Endothelial cell (in vitro differentiated cells): ENCODE measurements at places on chromosomes 5 and 9.

DNA sequence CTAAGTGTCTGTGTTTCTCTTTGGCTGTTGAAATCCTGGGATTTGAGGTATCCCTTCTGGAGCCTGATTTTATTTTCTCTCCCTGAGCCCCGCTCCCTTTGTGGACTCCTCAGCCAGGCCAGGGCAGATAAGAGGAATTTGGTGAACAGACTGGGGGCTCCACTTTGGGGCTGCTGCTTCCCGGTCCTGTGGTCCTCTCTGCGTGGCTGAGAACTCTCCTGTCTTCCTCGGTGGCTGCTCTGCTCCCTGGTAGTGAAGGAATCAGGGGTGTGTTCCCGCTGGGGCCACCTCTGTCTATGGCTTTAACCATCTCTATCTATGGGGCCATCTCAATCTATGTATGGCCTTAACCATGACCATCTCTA, 71.7 kb upstream of the SH3PXD2B start:
- peaks cover 8% of the 10 kb centered on the region for H3K4me1 ChIP-seq
- H3K27ac ChIP-seq = no peak overlapping the region
- H3K27me3 ChIP-seq = peaks cover 4% of the 10 kb centered on the region

DNA sequence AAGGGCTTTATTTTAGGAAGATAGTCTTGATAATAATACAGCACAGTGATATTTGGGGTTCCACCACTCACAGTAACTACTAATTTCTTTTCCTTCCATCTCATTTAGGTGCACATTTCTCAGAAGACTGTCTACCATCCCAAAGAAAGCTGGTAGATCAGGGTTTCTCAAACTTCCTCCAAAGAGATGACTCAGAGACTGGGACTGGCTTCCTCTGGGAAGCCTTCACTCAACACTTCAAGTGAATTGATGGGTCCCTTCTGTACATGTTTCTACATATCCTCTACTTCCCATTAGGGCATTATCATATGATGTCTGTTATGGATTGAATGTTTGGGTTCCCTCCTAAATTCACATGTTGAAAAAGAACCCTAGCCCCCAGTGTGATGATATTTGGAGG, 138.5 kb downstream of the SPOCK1 start:
- DNase-seq = no peak
- H3K27ac ChIP-seq = no peak overlapping the region
- no peaks in the 10 kb centered on the region for H3K36me3 ChIP-seq
- no peak overlapping the region for H3K4me3 ChIP-seq

GRCh38 chr5:180647941-180648500, 1.4 kb downstream of the FLT4 start:
- H3K36me3 ChIP-seq = peaks cover 30% of the 10 kb centered on the region
- peaks cover 58% of the 10 kb centered on the region for H3K4me1 ChIP-seq
- H3K27ac ChIP-seq = peak overlapping the region; percentile 86
- peaks cover 22% of the 10 kb centered on the region for H3K27me3 ChIP-seq
- peak overlapping the region; percentile 99 for H3K4me3 ChIP-seq
- DNase-seq = no peak

GRCh38 chr9:23596913-23597634, 229.0 kb downstream of the ELAVL2 start:
- no peak overlapping the region for H3K27ac ChIP-seq
- no peaks in the 10 kb centered on the region for H3K36me3 ChIP-seq
- H3K27me3 ChIP-seq = no peaks in the 10 kb centered on the region
- H3K4me3 ChIP-seq = no peak overlapping the region
- DNase-seq = no peak

- no peak overlapping the region for H3K4me3 ChIP-seq
- H3K27me3 ChIP-seq = no peaks in the 10 kb centered on the region
- no peaks in the 10 kb centered on the region for H3K36me3 ChIP-seq
- no peak for DNase-seq
- H3K4me1 ChIP-seq = peaks cover 2% of the 10 kb centered on the region
- no peak overlapping the region for H3K27ac ChIP-seq
Observed at GRCh38 chr5:17425385-17426070, 72.5 kb upstream of the TAF11L2 start.

GRCh38 chr5:110224050-110224449, 502.4 kb downstream of the TMEM232 start:
- no peak overlapping the region for H3K27ac ChIP-seq
- no peaks in the 10 kb centered on the region for H3K36me3 ChIP-seq
- H3K4me1 ChIP-seq = no peaks in the 10 kb centered on the region
- H3K27me3 ChIP-seq = peaks cover 2% of the 10 kb centered on the region
- DNase-seq = no peak
- no peak overlapping the region for H3K4me3 ChIP-seq

GRCh38 chr5:43993634-43994351, 390.8 kb downstream of the NNT start:
- no peak overlapping the region for H3K4me3 ChIP-seq
- no peak overlapping the region for H3K27ac ChIP-seq
- no peaks in the 10 kb centered on the region for H3K27me3 ChIP-seq
- no peaks in the 10 kb centered on the region for H3K36me3 ChIP-seq
- no peaks in the 10 kb centered on the region for H3K4me1 ChIP-seq
